ENCODE measurements at places on chromosomes 3 and 15.

DNA sequence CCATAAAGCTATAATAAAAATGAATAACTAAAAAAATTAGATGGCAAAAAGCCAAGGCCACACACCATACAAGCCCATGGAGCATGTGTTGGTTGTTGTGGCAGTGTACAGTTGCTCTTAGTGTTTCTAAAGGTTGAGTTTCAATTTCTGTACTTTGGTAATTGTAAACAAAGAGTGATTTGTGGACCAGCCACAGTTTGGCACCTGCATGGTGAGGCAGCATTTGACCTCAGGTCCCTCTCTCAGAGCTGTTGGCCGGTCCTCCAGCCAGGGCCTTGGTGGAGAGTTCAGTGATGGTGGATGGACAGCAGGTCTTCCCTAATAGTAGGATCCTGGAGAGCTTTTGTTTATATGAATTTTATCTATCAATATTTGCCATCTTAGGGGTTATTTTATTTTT, 5.6 kb downstream of the ACAD9 start:
- no peak for DNase-seq

GRCh38 chr3:177694951-177695350, 497.7 kb upstream of the TBL1XR1 start:
- DNase-seq: no peak

DNA sequence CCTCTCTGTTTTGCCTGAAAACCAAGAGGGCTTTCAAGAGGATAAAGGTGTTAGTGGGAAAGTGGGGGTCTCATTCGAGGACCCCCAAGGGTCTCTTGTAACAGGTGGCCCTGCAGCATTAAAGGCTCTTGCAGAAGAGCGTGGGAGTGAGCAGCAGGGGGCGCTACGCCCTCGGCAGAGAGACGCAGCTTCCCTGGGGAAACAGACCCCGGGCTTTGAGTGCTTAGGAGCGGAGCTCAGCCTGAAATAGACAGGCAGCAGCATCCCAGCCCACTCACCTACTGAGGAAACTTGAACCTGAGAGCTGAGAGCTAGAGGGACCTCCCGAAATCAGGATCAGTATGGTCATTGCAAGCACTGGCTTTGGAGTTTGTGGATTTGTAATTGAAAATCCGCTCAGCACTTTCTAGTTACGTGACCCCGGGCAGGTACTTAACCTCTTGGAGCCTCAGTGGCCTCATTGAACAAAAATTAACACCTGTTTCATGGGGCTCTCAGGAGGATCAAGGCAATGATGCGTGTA, 25.7 kb downstream of the RPLP1 start:
- no peak for DNase-seq

GRCh38 chr3:85853805-85854204, 895.0 kb downstream of the CADM2 start:
- DNase-seq: no peak

- no peak for DNase-seq
Observed at GRCh38 chr15:78058401-78058935, 19.0 kb downstream of the TBC1D2B start.

DNA sequence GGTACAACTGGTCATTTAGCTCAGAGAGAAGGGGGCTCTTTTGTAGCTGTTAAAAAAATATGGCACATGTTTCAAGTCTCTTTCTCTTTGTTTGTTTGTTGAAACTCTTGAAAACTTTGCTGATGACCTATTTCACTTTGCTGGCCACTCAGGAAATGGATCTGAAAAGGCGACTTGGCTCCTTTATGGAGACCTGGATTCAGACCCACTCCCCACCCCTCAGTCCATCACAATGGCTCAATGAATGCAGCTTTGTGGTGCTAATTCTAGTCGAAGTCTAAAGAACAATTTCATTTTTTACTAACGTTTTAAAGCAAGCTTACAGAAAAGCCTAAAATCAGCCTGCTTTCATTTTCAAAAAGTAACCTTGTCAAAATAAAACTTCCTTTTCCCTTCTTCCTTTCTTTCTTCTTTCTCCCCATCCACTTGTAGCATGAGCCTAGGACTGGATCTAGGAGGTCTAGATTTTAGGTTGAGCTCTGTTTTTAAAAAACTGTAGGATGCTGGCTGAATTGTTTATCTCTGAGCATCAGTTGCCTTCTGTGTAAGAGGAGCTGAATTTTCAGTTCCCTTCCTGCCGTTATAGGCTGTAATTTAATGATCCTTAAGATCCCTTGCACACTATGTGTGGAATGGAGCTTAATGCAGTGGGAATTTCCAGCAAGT, 165.5 kb upstream of the FEZF2 start:
- no peak for DNase-seq

- no peak for DNase-seq
Observed at GRCh38 chr3:42719002-42719401, 16.4 kb upstream of the HHATL start.

GRCh38 chr15:75647370-75648155, at the start of gene SNX33:
Gene SNX33 (plus strand): TSS chr15:75647912. CDS start chr15:75649103, 1,191 bp downstream.
- DNase-seq: no peak

- no peak for DNase-seq
Observed at GRCh38 chr3:44045476-44046275, 196.0 kb upstream of the TOPAZ1 start.

DNA sequence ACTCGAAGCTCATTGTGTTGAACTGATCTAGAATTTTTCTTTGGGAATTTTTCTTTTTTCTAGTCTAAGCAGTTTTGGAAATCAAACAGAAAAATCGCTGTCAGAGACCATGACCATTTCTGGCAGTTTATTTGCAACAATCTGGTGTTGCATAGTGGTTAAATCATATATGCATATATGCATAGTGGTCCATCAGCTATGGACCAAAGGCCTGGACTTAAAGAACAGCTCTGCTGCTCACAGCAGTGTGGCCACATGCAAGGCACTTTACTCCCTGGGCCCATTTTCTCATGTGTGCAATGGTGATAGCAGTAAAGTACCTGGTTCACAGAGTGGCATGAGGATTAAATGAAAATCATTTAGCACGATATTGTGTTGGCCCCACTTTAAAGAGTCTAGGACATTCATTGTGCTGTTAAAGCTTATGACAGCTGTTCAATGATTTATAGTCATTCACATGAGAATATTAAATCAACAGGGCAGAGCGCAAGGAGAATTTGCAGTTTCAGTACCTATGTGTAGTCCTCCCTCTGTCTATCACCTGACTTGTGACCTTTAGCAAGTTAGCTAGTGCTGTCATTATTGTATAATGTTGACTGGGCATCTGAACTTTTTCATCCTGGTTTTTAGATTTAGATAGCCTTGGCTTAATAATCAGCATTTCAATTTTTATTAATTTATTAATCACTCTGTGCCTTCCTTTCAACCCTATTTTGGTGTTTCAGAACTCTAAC, 46.4 kb downstream of the BLM start:
- no peak for DNase-seq

DNA sequence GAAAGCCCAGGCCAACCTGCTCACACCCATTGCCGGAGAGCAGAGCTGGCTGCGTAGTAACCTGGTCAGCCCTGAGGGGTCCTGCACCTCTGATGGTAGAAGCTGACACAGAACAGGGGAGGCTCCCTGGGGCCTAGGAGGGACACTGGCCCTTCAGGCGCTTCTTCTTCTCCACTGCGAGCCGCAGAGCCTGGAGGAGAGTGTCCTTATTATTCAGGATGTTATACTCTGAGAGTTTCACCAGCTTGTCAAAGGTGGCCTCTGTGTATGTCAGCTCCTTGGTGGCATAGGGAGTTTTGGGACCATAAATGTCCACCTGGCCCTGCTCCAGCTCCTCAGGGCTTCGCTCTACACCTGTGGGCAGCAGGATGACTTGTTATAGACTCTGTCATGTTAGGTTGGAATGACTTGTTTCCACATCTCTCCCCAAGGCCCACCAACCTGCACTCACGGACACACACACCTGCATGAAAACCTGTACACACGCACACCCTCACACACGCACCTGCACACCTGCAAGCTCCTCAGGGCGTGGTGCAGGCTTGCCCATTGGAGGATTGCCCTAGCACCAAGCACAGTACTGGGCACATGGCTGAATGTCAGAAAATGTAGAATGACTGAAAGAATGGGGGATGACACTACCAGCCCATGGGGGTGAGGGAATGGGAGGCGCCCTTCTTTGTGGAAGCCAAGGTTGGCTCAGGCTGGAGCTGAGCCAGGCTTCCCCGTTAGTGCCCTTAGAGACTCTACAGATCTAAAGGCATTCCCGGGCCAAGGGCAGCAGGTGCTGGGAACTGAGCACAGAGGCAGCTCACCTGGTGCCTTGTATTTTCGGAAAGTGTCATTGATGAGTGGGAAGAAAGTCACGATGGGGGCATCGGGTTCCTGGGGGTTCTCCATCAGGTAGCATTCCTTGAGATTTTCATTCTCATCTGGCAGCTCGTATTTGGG, 11.5 kb upstream of the EHD4 start:
- DNase-seq: no peak

DNA sequence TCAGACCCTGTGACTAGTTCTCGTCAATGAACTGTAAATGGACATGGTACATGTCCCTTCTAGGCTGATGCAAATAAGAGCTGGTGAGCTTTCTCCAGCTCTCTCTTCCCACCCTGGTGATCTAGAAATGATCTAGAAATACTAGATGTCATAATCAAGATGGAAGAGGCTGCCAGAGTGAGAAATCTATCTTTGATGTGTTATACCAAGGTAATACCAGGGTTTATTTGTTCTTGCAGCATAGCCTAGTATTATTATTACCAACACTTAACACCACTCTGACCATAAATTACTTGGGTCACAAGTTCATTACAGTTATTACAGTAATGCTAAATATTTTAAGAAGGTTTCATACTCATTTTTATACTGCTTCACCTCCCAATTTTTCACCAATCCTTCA, 138.4 kb upstream of the LMCD1 start:
- DNase-seq: no peak

GRCh38 chr3:173396191-173397041, 1.1 kb upstream of the NLGN1 start:
- no peak for DNase-seq

- DNase-seq: no peak
Observed at GRCh38 chr3:130783629-130784028, 37.0 kb upstream of the PIK3R4 start.

- DNase-seq: no peak
Observed at GRCh38 chr3:66800941-66801545, 197.1 kb upstream of the KBTBD8 start.

- no peak for DNase-seq
Observed at GRCh38 chr15:22895465-22896190, 57.2 kb downstream of the NIPA2 start.

- no peak for DNase-seq
Observed at GRCh38 chr3:135576751-135577150, 388.8 kb upstream of the PPP2R3A start.
